ENCODE measurements at places on chromosomes 4 and X.

- no peak for DNase-seq
These were observed 153.7 kb downstream of the EFNB1 start for GRCh38 chrX:68982476-68982875.

- no peak for DNase-seq
These were observed 333.9 kb upstream of the FSTL5 start for GRCh38 chr4:162497564-162498167.

DNA sequence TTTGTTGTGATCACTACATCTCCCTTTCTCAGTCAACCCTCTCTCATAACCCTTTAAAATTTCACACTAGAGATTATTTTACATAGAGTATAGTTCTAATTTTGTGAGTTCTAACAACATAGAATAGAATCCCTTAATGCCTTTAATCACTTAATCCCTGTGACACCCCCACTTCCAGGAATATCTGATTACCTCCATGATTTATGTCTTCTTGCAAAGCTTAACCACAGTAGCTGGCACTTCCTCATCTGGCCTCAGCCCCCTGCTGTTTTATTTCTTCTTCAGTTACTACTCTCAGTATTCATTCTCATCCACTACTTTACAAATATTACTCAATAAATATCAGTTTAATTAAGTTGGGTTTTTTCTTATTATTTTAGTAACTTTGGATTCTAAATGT lies 340.9 kb downstream of the CENPC start:
- DNase-seq = no peak

DNA sequence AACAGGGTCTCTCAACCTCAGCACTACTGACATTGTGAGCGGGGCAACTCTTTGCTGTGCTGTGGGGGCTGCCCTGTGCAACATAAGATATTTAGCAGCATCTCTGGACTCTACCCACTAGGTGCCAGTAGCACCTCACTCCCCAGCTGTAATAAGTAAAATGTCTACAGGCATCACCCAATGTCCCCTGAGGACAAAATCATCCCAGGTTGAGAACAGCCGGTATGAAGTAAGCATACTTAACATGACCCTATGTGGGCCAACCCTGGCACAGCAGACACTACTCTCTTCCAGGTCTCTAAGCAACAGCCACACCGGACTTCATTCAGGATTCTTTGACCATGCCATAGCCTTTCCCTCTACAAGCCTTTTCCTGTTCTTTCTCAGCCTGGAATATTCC lies 10.5 kb upstream of the MGST2 start:
- no peak for DNase-seq

- DNase-seq = no peak
These were observed 78.9 kb downstream of the PSAPL1 start for GRCh38 chr4:7355795-7356194.

DNA sequence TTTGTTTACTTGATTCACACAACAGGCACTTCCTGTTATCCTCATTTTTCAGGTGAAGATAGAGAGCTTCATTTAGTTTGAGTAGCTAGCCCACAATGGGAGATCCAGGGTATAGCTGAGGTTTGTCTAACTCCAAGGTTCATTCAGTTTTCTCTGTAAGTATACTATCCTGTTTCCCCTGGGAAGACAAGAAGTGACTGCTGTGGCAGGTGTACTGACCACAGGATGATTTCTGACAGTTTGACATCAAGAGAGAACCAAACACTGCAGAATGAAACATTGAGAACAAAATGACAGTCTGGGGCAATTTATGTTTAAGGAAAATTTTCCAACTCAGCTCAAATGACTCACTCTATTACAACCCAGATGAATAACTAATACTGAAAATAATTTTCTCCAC lies 958.0 kb downstream of the STPG2 start:
- no peak for DNase-seq
